ENCODE measurements at places on chromosomes 6 and 20.

GRCh38 chr6:146910611-146911010, 293.6 kb upstream of the STXBP5 start:
- no peak for DNase-seq

DNA sequence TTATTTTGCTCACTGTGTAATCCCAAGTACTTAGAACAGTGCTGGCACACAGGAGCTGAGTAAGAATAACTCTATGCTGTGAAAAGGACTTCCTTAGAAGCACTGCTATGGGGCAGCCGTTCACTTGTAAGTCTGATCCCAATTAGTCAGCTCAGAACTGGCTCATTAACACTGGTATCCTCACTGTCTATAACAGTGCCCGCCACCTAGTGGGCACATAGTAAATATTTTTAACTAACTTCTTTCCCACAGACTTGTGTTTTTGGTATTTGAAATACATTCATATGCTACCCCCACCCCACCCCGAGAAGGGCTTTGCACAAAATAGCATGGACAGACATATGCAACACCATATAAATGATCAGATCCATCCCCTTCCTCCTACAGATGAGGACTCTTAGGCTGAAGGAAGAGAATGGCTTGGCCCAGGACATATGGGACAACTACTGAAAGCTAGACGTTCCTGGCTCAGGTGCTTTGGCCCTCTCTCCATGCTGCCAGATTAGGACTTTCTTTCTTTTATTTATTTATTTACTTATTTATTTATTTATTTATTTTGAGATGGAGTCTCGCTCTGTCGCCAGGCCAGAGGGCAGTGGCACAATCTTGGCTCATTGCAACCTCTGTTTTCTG, 47.1 kb downstream of the DST start:
- DNase-seq = peak; percentile 40

GRCh38 chr20:14916360-14916920, 579.0 kb upstream of the FLRT3 start:
- no peak for DNase-seq

- no peak for DNase-seq
These were observed 211.9 kb upstream of the MANEA start for GRCh38 chr6:95365454-95365853.

- DNase-seq = no peak
These were observed 60.0 kb upstream of the KIF13A start for GRCh38 chr6:18047406-18047805.

DNA sequence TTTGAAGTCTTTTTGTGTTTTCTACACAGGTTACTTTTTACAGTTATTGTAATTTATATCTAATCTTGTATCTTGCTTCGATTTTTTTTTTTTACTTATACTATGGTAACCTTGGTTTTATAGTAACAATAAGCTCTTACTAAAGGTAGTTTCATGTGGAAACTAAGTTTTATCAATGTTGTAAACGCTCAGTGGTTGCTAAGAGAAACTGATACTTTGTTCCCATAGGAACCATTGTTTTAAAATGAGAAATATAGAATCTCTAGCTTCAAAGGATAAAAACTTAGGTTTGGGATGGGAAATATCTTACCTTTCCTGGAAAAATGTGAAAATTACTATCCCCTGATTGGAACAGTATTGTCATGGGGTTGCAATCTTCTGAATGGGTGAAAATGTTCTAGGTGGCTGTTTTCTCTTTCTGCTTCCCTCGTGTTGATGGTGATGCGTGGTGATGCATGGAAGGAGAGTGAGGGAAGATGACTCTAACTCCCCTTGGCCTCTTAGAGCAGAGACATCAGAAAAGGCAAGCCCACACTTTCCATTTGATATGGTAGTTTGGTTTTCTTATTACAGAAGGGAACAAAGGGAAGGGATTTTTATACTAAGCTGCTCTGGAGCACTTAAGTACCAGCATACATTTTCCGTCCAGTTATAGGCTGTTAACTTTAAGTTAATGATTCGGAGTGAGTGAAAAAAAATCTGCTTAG, 23.5 kb upstream of the BACH2 start:
- no peak for DNase-seq

DNA sequence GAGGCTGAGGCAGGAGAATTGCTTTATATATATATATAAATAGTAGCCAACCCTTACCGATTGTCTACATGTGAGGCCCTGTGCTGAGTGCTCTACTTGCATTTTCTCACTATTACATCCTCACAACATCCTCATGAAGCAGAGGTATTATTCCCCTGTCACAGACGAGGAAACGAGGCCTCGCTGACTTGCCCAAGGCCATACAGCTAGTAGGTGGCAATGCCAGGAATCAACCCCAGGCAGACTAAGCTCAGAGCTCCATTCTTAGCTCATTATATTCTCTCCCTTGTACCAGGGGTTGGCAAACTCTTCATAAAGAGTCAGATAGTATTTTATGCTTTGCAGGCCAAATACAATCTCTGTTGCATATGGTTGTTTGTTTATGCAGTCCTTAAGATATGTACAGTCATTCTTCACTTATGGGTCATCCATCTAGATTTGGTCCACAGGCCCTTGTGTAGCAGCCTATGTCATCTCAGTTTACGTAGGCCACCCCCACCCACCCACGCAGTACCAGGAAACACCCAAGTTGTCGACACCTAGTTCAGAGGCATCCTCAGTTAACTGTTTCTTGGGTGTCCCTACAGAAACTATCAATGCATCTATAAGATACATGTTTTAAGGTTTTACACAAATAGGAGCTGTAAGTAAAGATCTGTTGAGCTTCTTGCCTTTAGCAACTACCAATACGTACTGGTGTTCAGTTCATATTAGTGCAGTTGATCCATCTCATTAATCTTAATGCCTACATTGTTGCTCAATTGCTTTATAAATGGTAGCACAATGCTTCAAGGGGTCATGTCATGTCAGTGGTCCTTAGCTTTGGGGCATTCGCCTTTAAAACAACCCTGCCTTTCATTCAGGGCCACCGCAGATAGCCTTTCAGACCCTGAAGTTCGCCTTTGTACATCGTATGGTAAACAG, 3.0 kb downstream of the CASS4 start:
- no peak for DNase-seq

DNA sequence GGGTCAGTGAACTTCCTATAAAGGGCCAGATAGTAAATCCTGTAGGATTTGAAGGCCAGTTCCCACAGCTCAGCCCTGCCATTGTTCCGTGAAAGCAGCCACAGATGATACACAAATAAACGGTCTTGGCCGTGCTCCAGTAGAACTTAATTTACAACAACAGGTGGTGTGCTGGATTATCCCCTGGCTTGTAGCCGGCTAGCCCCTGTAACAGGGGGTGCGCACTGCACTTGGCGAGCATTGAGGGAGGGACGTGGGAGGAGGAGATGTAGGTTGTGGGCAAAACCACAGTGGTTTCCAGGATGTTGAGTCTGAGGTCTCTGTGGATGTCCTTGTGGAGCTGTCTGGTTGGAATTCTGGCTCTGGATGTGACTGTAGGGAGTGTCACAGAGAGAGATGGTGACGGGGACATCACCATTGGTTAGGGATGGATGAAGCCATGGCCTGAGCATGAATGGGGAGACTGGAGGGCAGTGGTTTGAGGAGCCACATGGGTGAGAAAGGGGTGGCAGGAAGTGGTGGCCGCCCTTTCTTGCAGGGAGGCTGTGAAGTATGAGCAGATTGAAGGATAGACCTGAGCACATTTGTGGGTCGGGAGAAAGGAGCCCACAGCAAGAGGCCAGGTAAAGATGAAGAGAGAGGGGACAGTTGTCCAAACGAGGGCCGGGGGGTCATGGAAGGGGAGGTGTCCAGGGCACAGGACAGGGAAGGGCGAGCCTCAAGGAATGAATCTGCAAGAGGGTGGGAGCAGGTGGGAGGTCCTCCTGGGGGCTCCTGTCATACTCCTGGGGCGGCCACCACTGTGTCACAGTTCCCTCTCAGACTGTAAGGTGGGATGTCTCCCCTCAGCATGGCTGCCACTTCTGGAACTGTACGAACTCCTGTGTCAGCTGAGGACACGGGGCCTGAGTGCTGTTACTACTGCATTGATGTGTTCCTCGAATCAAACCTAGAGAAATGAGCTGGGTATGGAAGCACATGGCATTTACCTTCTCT, 53.6 kb downstream of the CDH26 start:
- no peak for DNase-seq

DNA sequence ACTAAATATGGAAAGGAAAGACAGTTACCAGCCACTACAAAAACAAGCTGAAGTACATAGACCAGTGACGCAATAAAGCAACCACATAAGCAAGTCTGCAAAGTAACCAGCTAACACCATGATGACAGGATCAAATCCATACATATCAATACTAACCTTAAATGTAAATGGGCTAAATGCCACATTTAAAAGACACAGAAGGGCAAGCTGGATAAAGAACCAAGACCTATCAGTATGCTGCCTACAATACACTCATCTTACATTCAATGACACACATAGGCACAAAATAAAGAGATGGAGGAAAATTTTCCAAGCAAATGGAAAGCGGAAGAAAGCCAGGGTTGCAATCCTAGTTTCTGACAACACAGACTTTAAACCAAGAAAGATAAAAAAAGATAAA, 24.1 kb downstream of the HLA-C start:
- DNase-seq = no peak

GRCh38 chr6:80105972-80106417, 476 bp upstream of the BCKDHB start:
- no peak for DNase-seq

- peak; percentile 57 for DNase-seq
These were observed 9.9 kb upstream of the PCIF1 start for GRCh38 chr20:45924391-45925261.

DNA sequence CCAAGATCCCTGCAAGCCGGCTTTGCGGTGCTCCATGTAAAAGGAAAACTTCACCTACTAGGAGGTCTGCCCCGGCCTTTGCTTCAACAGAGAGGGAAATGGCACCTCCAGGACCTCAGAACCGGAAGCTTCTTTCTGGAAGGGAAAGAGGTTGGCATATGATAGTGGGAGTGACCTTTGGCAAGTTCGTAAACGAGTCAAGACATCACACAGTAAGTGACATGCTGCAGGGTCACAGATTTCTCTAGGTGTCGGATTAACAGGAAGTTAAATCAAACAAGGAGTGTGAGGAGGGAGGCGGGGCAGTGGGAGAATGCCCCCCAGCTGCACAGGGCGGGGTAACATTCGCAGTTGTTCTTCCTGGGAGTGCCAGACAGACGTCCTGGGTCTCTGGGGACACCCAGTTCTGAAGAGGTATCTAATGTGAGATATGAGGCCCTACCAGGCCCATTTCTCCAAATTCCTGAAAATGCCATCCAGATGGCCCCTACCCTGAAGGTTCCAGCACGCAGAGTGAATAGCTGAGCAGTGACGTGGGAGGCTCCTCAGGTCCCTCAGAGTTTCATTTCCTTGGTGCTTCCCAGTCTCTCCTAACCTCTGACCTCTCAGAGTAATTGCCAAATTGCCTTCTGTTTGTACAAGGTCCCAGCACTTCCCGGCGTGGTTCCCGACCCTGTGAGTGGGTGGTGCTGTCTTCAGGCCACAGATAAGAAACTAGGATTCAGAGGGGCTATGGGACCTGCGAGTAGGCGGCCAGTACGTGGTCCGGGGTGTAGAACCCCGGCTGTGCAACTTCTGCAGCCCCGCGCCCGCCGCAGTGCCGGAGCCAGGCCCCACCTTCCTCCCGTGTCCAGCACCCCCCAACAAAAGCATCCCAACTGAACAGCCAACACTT, 1.9 kb downstream of the RRBP1 start:
- peak; percentile 48 for DNase-seq

DNA sequence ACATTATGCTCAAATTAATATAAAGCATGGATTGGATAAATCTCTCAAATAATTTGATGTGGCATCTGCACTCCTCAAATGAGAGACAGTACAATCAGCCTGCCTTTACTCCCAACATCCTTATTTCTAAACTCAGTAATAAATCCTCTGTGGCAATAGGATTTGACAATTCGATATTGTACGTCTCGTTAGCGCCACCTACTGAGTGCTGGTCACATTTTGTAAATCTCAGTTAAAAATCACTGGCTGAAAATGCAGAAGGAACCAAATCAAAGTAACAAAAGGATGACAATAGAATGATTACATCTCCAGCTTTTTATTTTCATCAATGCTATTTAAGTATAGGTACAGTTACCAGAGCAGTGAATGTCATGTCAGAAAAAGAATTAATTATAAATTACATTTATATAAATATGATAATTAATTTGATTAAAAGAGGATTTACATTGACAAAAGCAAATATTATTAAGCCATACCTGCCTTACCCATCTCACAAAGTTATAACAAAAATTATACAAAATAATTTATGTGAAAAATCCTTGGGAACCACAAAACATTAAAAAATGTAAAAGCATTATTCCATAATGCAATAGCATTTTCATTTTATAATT, 20.2 kb upstream of the GJE1 start:
- DNase-seq = peak; percentile 46

GRCh38 chr6:155502393-155502792, 46.8 kb upstream of the NOX3 start:
- no peak for DNase-seq

GRCh38 chr20:50429412-50429811, 80.8 kb upstream of the PTPN1 start:
- no peak for DNase-seq
